ENCODE measurements at places on chromosomes 4 and X. TPM values are rescaled to one million over a fixed set of nuclear protein-coding genes. Genes with fewer than 3 reads are reported as not detected.

The SSX4B gene
- total RNA-seq = not detected

The SERPINA7 gene
- total RNA-seq = not detected

The POLN gene
- total RNA-seq = 4.2 TPM

The NEUROG2 gene
- total RNA-seq = not detected

The SMIM31 gene
- total RNA-seq = not detected
